ENCODE measurements at places on chromosomes 6 and 20. TPM values are rescaled to one million over a fixed set of nuclear protein-coding genes. Genes with fewer than 3 reads are reported as not detected.
A peak's percentile ranks its signal among the peaks of the same experiment; 100 is the strongest.

- no peaks in the 10 kb centered on the region for H3K27me3 ChIP-seq
- no peak overlapping the region for H3K27ac ChIP-seq
- peaks cover 2% of the 10 kb centered on the region for H3K4me1 ChIP-seq
- peaks cover 19% of the 10 kb centered on the region for H3K36me3 ChIP-seq
- H3K4me3 ChIP-seq: no peak overlapping the region
These were observed 82.1 kb downstream of the PREP start for GRCh38 chr6:105320765-105321164.

DNA sequence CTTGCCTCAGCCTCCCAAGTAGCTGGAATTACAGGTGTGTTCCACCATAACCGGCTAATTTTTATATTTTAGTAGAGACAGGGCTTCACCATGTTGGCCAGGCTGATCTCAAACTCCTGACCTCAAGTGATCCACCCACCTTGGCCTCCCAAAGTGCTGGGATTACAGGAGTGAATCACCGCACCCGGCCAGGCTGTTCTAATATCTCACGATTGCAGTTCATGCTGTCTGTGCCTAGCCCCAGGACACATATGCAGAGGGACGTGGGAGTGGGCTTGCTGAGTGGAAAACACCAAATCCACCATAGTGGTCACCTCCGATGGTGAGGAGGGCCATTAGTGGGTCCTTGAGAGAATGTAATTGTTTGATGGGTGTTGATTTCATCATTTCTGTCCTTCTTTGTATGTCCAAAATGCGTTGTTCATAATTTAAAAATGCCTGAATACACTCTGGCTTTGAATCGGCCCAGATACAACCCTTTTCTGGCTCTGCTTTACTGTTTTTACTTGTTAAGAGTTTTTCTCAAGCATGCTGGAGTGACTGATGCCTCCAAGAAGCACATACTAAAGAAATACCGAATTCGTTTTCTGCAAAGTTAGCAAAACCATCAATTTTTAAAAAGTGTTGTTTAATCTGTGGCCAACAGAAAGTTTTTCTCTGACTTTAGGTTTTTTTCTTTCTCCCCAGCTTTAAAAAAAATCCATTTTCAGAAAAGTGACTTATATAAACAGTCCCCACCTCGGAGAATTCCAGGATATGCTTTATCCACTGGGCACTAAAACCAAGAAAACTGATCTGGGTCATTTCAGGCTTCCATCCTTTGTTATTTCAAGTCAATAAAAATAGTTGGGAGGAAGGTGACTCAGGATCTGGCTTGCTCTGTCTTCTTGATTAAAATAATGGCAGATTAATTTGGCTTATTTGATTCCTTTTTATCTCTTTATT is 18.8 kb upstream of the RALGAPA2 start:
- H3K4me3 ChIP-seq: no peak overlapping the region
- DNase-seq: no peak
- peaks cover 3% of the 10 kb centered on the region for H3K27me3 ChIP-seq

DNA sequence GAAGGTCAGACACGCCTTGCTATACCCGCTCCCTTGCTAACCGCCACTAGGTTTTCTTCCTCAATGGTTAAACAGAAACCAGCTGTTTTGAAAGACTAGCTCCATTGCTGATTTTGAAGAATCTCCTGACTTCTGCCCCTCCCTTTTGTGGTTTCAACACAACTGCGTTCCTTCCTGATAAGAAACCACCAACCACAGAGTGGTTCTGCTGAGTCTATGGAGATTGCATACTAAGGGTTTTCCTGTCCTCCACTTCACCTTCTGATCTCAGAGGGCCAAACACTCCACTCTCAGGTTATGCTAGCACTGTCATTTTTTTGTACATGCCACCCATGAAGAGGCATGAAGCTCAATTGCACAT is 207.9 kb downstream of the MYLK4 start:
- peaks cover 11% of the 10 kb centered on the region for H3K36me3 ChIP-seq
- H3K4me1 ChIP-seq: peaks cover 23% of the 10 kb centered on the region
- DNase-seq: peak; percentile 88
- H3K27me3 ChIP-seq: peaks cover 82% of the 10 kb centered on the region
- peak overlapping the region; percentile 32 for H3K4me3 ChIP-seq

TCF15 gene
- total RNA-seq: not detected

Measured in activated CD8-positive, alpha-beta memory T cell treated with anti-CD3 and anti-CD28 coated beads, Interleukin-2, amount 10 ng/mL, durations not matched to agents 7 days and 5 days (primary cell).